ENCODE measurements at places on chromosomes 1 and 21.
A peak's percentile ranks its signal among the peaks of the same experiment; 100 is the strongest.

- no peak for DNase-seq
Measured at GRCh38 chr1:233664804-233665574, 51.1 kb downstream of the KCNK1 start.

- DNase-seq: no peak
Measured at GRCh38 chr1:118186026-118186425, 998 bp upstream of the SPAG17 start.

- DNase-seq: no peak
Measured at GRCh38 chr1:241109039-241109438, 248.0 kb downstream of the RGS7 start.

- DNase-seq: no peak
Measured at GRCh38 chr1:179327196-179327595, 33.6 kb downstream of the SOAT1 start.

DNA sequence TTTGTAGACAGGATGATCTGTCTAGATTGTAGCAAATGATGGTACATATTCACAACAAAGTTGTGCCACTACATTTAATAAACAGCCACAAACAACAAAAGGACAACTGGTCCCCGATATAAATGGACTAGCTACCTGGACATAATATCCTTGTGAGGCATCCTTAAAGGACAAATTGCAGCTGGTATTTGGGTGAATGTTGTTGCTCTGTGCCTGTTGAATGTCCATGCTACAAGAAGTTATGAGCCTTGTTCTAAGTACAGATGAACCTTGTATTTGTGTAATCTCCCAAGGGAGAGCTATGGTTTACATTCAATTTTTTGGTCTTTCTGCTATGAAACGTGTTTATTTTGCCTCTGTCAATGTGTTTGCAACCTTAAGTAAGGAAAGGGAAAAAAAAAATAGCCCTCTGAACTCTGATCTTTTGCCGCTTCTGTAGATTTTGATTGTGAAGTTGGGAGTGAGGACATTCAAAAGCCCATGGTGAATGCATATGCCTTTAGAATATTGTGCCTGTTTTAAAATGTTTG lies 26.5 kb downstream of the SFT2D2 start:
- peak; percentile 60 for DNase-seq

GRCh38 chr1:118243269-118243668 lies 58.2 kb upstream of the SPAG17 start:
- DNase-seq: no peak

GRCh38 chr1:238306411-238306810 lies 415.7 kb upstream of the ZP4 start:
- DNase-seq: no peak

DNA sequence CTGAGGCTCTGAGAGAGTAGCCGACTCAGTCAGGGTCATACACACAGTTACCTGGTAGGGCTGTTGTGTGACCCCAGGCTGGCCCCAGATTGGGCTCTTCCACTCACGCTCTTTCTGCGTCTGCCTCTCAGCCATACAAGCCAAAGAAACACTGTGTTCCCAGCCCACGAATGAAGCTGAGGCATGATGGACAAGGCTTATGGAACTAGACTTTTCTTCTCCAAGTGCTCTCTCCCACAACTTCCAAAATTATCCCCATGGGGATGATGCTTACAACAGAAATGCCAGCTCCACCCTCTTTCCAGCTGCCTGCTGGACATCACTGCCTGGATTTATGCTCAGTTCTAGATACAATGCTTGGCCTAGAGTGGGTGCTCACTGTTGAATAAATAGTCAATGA lies 102.8 kb upstream of the JUN start:
- DNase-seq: peak; percentile 39

GRCh38 chr1:175402336-175402735 lies 209.8 kb upstream of the KIAA0040 start:
- peak; percentile 7 for DNase-seq

DNA sequence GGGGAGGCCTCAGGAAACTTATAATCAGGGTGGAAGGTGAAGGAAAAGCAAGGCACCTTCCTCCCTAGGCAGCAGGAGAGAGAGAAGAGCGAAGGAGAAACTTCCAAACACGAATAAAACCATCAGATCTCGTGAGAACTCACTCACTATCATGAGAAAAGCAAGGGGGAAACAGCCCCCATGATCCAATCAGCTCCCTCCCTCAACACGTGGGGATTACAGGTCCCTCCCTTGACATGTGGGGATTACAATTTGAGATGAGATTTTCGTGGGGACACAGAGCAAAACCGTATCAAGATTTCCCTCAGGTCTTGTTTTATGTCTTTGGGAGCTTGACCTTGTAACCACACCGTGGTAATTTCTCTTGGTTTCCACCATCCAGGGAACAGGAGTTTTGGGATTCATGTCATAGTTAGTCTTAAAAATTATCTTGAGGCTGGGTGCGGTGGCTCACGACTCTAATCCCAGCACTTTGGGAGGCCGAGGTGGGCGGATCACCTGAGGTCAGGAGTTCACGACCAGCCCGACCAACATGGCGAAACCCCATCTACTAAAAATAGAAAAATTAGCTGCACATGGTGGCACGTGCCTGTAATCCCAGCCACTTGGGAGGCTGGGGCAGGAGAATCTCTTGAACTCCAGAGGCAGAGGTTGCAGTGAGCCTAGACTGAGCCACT lies 47.2 kb upstream of the NBPF3 start:
- no peak for DNase-seq

DNA sequence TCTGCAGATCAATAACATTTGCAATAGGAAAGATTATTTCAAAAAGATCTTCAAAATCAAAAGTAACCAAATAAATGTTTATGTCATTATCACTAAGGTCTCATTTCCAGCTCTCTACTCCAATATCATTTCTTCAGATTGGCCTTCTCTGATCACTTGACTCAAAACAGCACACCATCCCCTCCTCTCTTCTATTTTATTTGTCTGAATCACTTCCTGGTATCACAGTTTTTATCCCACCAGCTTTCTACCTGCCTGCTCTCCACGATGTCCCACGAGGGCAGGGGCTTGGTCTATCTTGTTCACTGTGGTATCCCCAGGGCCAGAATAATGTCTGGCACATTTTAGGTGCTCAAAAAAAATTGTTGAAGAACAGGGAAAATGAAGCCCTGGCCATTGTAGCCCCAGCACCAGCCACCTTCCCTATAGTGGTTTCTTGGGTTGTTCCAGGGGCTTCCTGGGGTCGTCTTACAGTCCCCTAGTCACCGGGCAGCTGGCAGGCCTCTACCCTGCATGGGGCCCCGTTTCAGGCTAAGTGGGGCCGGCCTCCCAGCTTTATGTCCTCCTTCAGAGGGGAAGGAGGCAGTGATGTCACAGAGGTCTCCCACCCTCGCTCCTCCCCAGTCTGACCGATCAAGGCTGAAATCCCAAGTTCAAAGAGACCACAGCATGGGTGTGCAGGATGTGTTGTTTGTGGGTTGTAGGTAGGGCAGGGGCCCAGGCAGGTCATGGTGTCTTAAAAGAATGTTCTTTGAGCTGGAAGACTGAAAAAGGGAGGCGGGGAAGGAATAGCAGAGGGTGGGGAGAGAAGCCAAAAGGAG lies 3.5 kb upstream of the PADI1 start:
- no peak for DNase-seq
